Fibroblast of lung (primary cell): ENCODE measurements at places on chromosomes 2 and 18. TPM values are rescaled to one million over a fixed set of nuclear protein-coding genes. Genes with fewer than 3 reads are reported as not detected.

CCDC102B gene
- total RNA-seq: 35.3 and 68.6 TPM in 2 replicates

SLC38A11 gene
- 0.26 and 0.50 TPM in 2 replicates for total RNA-seq

PXDN gene
- total RNA-seq: 111 and 153 TPM in 2 replicates

NAT8 gene
- not detected in 2 replicates for total RNA-seq

C2orf92 gene
- 0.77 and 0.99 TPM in 2 replicates for total RNA-seq

FEV gene
- not detected in 2 replicates for total RNA-seq

CLHC1 gene
- total RNA-seq: 7.2 and 11.9 TPM in 2 replicates

GKN2 gene
- not detected in 2 replicates for total RNA-seq

ZNF385B gene
- total RNA-seq: under 0.01 TPM in 1 of 2 replicates, not detected in the other

MLPH gene
- 8.2 and 10.7 TPM in 2 replicates for total RNA-seq

COL5A2 gene
- total RNA-seq: 200 and 253 TPM in 2 replicates

DSG1 gene
- not detected in 2 replicates for total RNA-seq

SLC5A7 gene
- not detected in 2 replicates for total RNA-seq

LAMA3 gene
- 8.5 and 13.2 TPM in 2 replicates for total RNA-seq

ADCY3 gene
- 33.0 and 33.4 TPM in 2 replicates for total RNA-seq

MYOM1 gene
- 0.26 and 0.83 TPM in 2 replicates for total RNA-seq

GULP1 gene
- total RNA-seq: 71.7 and 82.4 TPM in 2 replicates
